Activated CD4-positive, alpha-beta T cell treated with anti-CD3 and anti-CD28 coated beads, Interleukin-2, amount 50 U/mL, for 48 hours (primary cell): ENCODE measurements at places on chromosomes 6 and 20.

DNA sequence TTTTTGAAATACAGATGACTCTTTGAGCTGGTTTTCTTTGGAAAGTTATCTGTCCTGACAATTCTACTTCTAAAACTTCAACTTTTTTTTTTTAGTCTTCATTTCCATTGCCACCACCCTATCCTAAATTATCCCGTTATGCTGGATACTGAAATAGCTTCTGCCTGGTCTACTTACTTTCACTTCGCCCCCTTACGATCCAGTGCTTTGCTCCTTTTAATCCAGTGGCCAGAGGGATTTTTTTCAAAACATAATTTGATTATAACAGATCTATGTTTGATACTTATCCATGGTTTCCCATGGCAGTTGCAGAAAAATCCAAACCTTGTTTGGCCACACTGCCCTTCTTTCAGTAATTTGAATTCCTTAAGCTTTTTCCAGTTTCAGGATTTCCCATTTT lies 27.4 kb downstream of the ASXL1 start:
- no peak for DNase-seq

DNA sequence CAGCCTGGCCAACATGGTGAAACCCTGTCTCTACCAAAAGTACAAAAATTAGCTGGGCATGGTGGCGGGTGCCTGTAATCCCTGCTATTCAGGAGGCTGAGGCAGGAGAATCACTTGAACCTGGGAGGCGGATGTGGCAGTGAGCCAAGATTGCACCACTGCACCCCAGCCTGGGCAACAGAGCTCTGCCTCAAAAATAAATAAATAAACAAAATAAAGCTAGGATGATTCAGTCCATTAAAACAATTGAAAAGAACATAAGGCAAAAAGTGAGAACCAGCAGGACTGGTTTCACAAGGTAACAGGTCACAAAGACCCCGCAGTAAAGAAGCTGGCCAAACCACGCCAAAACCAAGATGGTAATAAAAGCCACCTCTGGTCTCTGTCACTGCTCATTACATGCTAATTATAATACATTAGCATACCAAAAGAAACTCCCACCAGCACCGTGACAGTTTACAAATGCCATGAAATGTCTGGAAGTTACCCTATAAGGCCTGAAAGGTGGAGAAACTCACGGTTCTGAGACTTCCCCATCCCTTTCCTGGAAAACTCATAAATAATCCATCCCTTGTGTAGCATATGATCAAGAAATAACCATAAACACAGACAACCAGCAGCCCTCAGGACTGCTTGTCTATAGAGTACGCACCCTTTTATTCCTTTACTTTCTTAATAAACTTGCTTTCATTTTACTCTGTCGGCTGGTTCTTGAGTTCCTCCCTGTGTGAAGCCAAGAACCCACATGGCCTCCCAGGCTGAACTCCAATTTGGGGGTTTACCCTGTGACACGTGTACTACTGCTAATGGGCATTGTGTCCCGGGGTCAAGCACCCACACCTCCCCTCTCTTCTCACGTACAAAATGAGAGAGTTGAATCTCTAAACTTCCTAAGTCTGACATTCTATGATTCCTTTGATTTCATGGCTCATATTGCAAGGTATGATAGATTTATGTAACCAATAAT lies 10.2 kb downstream of the LAMA4 start:
- DNase-seq = no peak

DNA sequence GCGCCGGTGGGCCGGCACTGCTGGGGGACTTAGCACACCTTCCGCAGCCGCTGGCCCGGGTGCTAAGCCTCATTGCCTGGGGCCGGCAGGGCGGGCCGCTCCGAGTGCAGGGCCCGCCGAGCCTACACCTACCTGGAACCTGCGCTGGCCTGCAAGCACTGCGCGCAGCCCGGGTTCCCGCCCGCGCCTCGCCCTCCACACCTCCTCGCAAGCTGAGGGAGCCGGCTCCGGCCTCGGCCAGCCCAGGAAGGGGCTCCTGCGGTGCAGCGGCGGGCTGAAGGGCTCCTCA lies 10.7 kb upstream of the MPC1 start:
- DNase-seq = no peak

GRCh38 chr20:1623501-1624205 lies 3.8 kb upstream of the SIRPB1 start:
- DNase-seq = no peak

- DNase-seq = peak; percentile 78
Measured at GRCh38 chr6:149934249-149935156, 7.3 kb upstream of the ULBP2 start.

- no peak for DNase-seq
Measured at GRCh38 chr20:41631826-41632225, 13.6 kb upstream of the CHD6 start.

- DNase-seq = no peak
Measured at GRCh38 chr6:127402890-127403617, 56.1 kb downstream of the KIAA0408 start.

DNA sequence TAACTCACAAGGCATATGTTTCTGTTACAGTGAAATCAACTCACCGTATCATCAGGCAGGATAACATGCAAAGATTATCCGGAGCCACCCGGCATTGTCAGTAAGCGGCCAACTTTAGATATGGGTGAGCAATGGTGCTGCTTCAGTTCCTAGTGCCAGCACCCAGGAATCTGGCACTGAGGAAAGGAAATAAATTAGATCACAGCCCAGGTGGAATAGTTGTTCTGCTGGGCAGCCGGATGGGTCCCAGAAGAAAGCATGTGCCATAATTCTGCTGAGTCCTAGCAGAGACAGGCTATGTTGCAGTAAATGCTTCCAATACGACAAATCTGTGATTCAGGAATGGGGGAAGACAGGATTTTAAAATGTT lies 183.6 kb upstream of the SPTLC3 start:
- no peak for DNase-seq

- DNase-seq = no peak
Measured at GRCh38 chr20:32443386-32443974, 85.3 kb downstream of the ASXL1 start.

GRCh38 chr6:153947808-153948447 lies 91.1 kb upstream of the OPRM1 start:
- DNase-seq = peak; percentile 13

DNA sequence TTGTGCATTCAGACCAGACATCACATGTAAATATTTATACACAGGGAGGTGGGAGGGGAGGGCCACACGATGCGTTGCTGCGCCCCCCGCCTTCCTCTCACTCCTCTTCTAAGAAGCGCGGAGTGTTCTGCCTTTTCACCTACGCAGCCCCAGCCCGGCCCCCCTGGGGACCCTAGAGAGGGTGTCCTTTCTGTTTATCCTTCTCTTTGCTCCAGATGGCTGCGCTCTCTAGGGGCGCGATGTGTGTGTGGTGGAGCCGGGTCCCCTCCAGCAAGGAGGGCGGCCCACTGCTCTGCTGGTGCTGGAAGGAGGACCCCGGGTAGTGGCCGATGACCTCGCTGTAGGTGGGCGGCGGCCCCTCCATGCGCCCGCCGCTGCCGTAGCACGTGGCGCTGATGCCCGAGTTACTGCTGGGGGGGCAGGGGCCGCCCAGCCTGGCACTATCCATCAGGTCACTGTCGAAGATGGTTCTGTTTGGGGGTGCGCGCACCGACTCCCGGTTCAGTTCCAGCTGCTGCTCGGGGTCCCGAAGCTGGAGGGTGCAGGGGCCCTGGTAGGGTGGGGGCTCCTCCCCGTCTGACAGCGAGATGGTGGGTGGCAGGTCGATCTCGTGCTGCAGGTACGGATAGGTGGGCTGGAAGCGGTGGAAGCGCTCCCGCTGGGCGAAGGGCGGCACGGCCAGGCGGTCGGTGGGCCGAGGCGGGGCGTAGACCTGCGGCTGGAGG lies 31.8 kb upstream of the ZBP1 start:
- no peak for DNase-seq

- DNase-seq = no peak
Measured at GRCh38 chr20:33609504-33609903, 52.6 kb upstream of the C20orf144 start.
